Stimulated activated CD4-positive, alpha-beta T cell treated with anti-CD3 and anti-CD28 coated beads, TNF-alpha, amount 100 ng/mL, for 48 hours (primary cell): ENCODE measurements at places on chromosomes 7 and 10.

- no peak for DNase-seq
Observed at GRCh38 chr7:130390486-130390885, 10.2 kb downstream of the CPA1 start.

- DNase-seq, result no peak
Observed at GRCh38 chr10:99590799-99591198, 29.4 kb downstream of the SLC25A28 start.

GRCh38 chr10:111650088-111650487 lies 533.5 kb downstream of the GPAM start:
- DNase-seq, result no peak

DNA sequence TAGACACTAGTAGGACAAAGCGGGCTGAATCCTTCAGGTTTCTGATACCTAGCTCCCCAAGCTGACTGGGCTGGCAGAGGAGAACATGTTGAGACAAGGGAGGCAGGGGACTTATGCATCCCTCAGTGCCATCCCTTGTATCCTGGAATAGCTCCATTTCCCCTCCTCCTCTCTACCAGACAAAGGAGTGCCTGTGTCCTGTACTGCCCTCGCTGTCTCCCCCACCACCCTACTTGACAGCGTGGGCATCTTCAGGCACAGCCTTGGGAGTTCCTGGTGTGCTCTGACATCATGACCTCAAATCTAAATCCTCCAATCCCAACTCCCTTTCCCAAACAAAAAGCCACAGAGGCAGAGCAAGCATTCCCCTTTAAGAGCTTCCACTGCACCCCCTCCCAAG lies 9.0 kb downstream of the SFXN3 start:
- DNase-seq, result no peak

DNA sequence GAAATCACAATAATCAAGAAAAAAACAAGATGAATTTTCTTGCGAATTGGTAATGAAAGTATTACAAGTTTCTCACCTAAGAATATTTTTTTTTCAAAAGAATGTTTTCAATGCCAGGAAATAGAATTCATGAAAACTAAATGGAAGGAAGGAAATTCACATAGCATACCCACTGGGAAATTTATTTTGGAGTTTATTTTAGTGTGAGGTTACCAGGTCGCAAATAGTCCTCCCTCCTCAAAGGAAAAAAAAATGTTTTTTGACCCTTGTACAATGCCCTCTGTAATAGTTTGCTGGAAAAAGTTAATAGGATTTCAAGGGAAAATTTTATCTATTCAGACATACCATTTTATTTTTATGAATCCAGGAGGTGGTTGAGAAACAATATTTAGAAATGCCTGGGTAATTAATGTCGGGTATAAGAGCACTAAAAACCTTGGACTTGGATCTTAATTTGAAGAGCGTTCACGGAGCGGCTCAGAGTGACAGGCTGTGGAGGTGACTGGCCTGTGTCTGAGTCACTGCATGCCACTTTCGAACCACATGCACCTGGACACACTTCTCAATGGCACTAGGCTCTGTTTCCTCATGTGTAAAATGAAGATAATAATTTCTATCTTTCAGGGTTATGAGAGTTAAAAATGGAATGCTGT lies 28.2 kb downstream of the CUBN start:
- no peak for DNase-seq

DNA sequence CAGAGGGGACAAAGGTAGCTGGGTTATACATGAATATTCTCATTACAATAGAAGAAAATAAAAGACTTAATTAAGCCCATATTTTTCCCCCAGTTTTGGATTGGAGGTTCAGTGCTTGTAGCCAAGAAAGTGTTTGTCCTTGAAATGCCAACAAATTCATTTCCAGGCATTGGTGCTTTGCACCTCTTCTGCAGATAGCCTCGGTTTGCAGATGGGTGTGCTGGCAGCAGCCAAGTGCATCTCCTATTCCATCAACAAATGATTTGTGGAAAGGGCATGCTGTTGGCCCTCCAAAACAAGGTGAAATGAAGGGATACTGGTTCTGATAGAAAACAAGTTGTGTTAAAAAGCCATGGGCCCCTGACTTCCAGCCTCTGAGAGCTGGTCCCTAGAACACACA lies 187.3 kb downstream of the DPY19L1 start:
- no peak for DNase-seq

GRCh38 chr7:77326131-77326530 lies 90.0 kb downstream of the GSAP start:
- no peak for DNase-seq

DNA sequence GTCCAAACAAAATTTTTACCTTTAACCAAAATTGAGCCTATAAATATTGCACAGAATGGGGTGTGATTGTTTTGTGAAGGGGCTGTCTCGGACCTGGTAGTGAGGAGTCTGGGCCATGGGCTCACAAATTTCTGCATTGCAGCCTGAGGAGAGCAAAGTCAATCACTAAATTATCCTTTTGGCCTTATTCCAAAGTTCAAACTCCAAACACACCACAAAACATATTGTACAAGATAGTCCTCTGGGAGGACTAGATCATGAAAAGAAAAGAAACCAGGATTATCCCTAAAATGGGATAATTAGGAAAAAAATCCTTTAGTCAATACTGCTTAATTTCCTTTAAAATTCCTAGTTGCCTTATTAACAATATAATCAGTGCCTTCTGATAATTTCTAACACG lies 115.5 kb downstream of the BUB3 start:
- DNase-seq, result no peak

- DNase-seq, result no peak
Observed at GRCh38 chr7:141300816-141301215, 227.0 kb downstream of the TMEM178B start.

DNA sequence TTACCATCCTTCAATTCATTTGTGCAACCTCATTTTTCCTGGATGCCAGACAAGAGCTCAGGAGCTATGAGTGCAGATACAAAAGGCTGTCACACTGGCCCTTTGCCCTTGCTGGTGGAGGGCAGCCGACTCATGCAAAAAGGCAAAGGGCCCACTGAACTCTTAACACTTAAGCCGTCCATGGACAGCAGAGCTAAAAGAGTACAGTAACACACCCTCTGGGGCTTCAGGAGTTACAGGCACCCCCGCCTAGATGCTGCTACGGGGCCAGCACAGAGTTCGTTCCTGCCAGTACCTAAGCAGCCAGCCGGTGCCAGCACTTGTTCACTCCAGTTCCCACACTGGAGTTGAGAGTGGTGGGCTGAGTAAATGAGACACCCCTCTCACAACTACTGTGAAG lies 69.9 kb upstream of the MRLN start:
- no peak for DNase-seq

DNA sequence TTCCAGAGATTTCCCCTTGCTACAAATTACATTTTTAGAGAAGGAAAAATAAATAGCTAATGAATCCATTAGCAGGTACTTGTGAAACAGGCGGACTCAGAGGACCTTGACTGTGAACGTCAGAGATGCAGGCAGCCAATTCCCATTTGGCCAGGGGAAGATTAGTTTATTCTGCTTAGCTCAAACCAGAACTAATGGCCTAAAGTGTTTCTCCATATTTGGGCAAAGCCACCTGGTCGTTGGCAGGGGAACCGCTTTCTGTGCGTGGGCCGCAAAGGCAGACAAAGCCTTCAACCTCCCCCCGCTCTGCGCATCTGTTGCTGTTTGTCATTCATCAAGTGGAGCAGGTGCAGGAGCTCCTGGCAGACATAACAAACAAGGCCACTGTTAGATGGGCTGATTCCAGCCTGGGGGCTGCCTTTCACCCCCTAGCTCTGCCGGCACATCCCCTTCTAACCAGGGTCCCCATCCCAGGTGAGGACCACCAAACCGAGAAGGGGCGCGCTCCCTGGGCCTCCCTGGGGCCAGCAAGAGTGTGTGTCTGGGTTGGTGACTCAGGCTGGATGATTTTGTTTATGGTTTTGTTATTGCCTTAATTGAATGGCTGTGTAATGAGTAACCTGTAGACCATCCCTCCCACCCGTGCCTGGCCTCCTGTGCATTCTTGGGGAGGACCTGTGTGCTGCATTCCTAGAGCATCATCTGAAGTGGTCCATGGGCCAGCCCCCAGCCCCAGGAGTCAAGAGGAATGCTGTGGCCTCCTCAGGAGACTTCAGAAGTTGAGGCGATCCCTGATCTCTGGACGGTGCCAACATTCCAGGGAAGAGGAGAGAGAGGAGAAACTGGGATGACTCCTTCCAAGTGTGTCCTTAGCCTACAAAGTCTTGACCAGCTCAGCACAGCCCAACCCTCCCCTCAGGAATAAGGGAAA lies 14.5 kb upstream of the CPA1 start:
- no peak for DNase-seq

DNA sequence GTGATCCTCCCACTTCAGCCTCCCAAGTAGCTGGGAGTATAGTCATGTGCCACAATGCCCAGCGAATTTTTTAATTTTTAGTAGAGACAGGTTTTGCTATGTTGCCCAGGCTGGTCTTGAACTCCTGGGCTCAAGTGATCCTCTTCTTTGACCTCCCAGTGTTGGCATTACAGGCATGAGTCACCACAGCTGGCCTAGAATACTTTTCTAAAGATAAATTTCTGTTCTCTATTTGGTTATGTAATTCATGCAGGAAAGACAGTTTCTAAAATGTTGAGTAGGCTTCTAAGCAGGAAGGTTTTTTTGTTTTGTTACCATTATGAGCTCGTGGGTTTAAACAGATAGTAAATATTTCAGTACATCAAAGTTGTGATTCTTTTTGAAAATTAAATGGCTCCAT lies 5.0 kb downstream of the RBAK start:
- no peak for DNase-seq

DNA sequence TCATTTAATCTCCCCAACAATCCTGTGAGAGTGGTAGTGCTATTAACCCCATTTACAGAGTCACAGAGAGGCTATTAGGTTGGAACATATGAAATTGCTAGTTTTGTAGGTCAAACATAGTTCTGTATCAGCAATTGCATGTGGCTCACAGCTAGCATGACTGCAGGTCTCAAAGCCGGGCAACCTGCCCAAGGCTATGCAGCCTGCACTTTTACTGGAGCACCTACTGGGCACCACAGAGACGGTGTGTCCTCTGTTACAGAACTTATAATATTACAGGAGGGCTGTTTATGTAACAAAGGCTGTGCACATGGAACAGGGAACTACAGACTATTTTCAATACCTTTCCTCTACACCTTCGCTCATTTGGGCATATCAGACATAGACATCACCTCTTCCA lies 355.8 kb downstream of the RPS24 start:
- DNase-seq, result no peak

GRCh38 chr10:112585960-112586359 lies 138.9 kb downstream of the VTI1A start:
- no peak for DNase-seq

- no peak for DNase-seq
Observed at GRCh38 chr10:12766223-12766622, 235.3 kb downstream of the CCDC3 start.

DNA sequence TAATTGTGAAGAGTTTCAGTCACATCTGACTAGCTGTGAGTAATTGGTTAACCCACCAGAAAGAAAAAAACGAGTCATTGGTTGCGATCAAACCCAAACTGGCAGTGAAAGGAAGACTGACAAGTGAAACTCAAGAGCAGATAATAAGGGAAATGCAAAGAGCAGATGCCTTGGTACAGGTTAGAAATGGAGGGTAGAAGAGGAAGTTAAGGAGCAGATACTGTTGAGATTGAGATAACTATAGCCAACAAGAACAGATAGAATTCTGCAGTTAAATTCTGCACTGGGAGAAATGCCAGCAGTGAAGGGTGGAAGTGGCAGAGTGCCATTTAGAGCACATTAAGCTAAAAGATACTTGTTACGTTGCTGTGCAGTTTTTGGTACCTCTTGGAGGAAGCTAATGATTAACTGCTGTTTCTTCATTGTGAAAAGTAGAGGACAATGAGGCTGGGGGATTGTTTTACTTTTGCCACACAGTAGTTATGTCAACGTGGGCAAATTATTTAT lies 65.8 kb downstream of the CDK13 start:
- no peak for DNase-seq

DNA sequence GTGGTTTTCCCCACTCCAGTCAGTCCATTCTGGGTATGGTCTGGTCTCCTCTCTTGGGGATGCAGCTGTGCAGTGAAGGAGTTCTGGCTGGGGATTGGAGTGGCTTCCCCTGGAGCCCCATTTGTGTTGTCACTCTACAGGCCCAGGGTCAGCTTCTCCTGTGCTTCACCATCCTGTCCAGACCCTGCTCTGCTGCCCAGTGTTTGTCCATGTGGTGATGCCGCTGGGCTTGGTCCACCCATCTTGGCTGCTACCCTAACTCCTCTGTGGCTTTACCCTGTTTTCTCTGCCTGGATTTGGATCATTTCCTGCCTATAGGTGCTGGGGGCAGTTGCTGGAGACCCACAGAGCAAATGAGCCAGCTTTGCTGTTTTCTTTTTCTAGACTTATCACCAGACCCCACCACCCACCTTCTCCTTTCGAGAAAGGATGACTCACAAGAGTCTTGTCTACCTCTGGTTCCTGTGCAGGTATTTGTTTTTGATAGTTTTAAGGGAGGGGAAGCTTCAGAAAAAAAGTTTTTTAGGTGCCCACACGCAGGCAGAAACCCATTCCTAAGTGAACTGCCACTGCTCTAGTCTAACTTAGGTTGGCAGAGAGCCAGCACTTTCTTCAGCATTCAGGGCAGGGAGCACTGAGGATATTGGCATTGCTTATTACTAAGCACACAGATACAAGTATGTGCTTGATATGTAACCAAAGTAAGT lies 8.5 kb downstream of the ZDHHC16 start:
- no peak for DNase-seq

DNA sequence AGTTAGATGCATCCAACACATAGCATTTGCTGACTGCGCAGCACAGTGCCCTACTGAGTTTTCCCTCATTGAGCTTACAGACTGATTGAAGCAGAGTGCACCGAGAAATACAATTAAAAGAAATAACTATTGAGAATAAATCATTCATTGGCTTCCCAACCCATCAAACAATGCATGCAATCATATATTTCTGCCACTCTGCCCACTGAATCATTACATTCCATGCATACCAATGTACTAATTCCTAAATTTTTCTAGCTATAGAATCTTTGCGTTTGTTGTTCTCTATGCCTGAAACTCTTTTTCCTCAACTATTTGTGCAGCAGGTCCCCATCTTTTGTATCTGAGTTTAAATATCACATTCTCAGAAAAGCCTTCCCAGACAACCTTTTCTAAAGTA lies 783.8 kb downstream of the SORCS1 start:
- DNase-seq, result no peak

- DNase-seq, result no peak
Observed at GRCh38 chr10:122021379-122021778, 32.4 kb downstream of the TACC2 start.

- DNase-seq, result no peak
Observed at GRCh38 chr7:81245353-81245752, 326.5 kb upstream of the SEMA3C start.

DNA sequence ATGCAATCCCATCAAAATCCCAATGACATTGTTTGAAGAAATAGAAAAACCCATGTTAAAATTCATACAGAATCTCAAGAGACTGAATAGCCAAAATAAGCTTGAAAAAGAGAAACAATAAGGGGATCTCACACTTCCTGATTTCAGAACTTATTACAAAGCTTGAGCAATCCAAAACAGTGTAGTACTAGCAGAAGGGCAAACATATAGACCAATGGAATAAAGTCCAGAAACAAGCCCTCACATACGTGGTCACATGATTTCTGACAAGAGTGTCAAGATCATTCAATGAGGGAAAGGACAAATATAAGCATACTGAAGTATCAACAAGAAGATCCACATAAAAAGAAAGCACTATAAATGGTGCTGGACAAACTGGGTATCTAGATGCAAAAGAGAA lies 31.9 kb downstream of the MICU1 start:
- DNase-seq, result no peak
